Activated CD4-positive, alpha-beta T cell treated with anti-CD3 and anti-CD28 coated beads, Interleukin-2, amount 50 U/mL, for 24 hours (primary cell): ENCODE measurements at places on chromosomes 13 and 19.

DNA sequence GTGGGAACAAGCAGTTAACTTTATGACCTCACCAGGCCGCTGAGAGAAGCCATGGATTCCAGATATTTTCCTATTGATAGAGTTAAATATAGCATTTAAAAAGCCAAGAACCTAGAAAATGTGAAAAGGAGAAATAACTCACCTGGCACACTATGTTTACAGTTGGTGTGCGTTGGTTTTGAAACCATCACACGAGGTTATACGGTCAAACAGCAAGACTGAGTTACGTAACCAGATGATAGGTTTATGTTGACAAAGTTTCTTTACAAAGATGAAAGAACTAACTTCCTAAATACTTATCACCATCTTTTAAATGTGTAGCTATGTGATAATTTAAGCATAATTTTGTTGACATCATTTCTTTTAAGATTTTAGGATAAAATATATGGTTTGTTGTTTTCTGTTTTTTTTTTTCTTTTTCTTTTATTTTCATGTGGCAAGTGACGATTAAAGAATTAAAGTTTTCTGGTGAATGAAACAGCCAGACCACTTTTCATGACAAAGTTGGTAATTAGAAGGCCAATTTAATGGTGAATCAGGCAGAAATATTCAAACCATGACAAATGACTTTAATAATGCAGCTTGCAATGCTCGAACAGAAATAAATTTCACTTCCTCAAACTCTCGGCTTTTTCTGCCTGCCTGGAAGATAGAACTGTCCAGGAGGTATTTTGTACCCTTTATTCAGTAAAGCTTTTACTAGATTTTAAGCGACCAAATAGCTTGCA is 339.1 kb upstream of the OBI1 start:
- no peak for DNase-seq

GRCh38 chr13:33125821-33126570 is 109.8 kb downstream of the KL start:
- DNase-seq = no peak

- DNase-seq = no peak
Observed at GRCh38 chr19:16088351-16089009, 12.2 kb downstream of the TPM4 start.

GRCh38 chr13:30806784-30807183 is 71.4 kb downstream of the ALOX5AP start:
- no peak for DNase-seq

GRCh38 chr19:53192771-53193534 is at the start of gene ZNF665:
Gene ZNF665 (minus strand): TSS chr19:53193358. CDS start chr19:53182898, 10,460 bp downstream.
- DNase-seq = peak; percentile 33

DNA sequence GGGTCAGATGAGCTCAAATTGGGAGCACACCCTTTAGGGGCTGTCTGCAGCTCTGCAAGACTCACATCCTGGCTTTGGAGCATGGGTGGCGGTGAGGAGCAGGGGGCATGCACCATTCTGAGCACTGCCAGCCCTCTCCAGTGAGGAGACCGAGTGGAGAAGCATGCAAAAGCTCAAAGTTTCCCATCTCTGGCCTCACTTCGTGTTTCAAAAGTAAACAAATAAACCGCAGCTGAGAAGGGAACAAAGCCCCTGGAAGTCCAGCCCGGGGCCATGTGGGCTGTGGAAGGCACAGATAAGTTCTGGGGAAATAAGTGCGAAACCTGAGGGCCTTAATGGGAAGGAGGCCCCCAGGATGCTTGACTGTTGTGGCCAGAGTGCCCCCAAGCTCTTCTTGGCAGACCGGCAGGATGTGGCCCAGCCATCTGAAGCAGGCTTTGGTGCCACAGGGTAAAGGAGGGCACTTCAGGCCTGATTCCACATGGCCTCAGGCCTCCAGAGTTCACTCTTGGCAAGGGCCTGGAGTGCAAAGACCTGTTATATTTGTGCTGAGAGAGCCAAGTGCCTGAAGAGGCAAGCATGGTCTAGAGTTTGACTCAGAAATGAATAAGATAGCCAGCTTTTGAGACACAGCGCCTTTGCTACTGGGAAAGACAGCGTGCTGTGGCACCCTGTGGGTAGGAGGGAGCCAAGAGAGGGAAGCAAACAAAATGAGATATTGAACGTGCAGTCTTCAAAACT is 1.2 kb downstream of the MEDAG start:
- DNase-seq = no peak

DNA sequence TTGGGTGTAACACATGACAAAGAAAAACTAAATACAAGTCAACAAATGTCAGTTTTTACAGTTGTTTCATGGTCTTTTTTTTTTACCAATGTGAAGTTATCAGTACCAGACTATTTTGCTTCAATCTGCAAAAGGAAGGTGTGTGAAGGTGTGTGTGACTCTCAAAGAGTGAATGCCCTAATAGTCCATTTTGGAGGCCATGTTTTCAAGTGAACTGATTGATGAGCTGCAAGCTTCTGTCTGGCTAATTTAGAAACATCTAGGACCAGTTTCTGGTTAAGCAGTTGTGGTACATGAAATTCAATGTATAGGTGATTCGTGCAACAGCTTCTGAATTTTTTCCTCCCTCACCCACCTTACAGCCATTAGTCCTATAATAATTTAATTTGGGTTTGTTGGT is 16.1 kb downstream of the KLF5 start:
- DNase-seq = no peak

GRCh38 chr13:110676595-110677587 is 29.0 kb downstream of the CARS2 start:
- no peak for DNase-seq

GRCh38 chr13:47289567-47289966 is 392.7 kb upstream of the HTR2A start:
- DNase-seq = no peak

- no peak for DNase-seq
Observed at GRCh38 chr19:39017026-39017425, 15.3 kb downstream of the FBXO27 start.

DNA sequence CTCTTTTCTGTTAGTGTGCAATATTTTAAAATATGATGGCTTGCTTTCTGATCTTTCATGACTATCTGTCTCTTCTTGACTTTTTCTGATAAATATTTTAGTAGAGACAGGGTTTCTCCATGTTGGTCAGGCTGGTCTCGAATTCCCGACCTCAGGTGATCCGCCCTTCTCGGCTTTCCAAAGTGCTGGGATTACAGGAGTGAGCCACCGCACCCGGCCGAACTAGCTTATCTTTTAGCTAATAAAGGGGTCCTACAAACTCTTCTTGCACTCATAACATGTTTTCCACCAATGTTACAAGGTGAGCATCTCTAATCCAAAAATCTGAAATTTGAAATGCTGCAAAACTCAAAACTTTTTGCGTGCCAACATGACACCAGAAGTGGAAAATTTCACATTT is 535.2 kb upstream of the PCDH20 start:
- DNase-seq = no peak

DNA sequence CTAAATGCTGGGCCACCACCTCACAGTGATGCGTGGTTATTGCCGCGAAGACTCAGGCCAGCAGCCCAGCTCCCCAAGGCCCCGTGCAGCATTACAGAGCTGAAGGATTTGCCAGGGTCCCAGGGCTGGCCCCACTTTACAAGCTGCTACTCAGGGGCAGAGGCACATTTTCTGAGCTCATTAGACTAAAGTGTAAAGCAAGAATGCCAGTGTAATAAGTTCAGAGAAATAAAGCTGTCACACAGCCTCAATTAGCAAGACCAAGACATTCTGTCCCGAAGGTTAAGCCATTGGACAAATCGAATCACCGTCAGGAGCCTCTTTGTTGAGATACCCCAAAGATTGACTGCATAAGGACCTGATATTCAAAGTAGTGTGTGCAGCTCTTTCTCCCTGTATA is 428.4 kb downstream of the EFNB2 start:
- no peak for DNase-seq

DNA sequence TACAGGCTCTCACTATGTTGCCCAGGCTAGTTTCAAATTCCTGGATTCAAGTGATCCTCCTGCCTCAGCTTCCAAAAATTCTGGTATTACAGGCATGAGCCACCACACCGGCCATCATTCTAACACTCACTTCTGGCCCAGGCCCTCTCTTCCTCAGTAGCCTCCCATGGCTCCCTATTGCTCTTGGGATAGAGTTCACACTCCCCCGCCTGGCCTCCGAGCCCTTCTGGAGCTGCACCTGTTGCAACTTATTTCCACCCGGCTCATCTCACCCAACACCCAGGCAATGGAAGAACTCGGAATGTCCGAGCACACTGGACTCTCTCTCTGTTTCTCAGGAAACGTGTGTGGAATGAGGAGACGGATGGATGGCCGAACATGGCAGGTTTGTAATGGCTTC is 9.0 kb upstream of the SBK3 start:
- DNase-seq = no peak

DNA sequence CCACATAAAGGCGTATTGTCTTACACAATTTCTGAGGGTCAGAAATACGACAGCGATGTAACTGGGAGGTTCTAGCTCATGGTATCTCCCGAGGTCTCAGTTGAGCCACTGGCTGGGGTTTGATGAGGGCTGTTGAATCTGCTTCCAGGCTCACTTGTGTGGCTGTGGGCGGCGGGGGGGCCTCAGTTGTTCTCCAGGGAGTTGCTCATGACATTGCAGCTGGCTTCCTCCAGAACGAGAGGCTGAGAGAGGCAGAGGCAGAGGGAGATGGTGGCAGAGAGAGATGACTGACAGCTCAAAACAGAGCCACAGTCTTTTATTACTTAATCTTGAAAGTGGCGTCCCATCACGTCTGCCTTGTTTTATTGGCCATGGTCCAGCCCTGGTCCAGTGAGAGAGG is 6.2 kb upstream of the NLRP5 start:
- DNase-seq = no peak

DNA sequence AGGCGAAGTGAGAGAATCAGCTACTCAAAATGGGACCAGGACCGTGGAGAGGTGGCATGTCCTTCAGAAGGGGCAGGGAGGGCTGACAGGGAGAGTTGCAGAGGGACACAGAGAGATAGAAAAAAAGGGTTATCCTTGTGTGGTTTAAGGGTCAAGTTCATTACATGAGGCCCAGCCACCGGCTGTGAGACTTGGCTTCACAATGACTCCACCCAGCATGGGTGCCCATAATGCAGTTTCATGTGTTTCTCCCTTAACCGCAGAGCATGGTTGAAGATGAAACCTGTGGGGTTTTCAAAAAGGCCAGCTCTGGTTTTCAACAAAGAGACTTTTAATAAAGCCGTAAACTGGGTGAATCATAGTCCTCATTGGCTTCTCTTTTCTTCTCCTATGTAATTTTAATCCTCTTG is 164.6 kb downstream of the KLF5 start:
- DNase-seq = no peak

DNA sequence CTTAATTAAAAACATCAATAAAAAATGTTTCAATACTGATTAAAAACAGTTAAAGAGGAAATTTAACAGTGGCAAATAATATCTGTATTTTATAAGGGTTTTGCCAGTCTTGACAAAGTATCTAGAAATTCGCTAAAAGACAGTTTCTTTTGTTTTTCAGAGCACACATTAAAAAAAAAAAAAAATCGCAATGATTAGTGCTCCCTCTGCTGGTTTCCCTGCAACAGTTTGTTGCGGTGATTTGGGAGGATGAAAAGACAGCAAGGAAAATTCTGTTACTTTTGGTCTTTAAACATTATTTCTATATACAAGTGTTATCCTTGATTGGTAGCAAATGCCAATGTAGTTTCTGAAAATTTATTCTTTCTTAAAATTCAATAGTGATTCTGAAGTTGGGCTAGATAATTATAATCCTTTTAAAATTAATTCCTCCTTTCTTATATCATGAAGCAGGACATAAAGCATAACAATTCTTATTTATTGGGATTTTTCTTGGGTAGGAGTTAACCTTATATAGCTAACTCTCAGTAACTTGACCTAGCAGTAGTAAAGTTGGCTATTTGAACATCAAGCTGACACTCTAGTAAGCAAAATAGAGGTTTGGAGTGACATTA is 23.1 kb upstream of the SPRY2 start:
- no peak for DNase-seq

GRCh38 chr13:97460853-97461252 is 26.9 kb downstream of the RAP2A start:
- no peak for DNase-seq

- DNase-seq = no peak
Observed at GRCh38 chr13:47893527-47893926, 107.5 kb downstream of the SUCLA2 start.

DNA sequence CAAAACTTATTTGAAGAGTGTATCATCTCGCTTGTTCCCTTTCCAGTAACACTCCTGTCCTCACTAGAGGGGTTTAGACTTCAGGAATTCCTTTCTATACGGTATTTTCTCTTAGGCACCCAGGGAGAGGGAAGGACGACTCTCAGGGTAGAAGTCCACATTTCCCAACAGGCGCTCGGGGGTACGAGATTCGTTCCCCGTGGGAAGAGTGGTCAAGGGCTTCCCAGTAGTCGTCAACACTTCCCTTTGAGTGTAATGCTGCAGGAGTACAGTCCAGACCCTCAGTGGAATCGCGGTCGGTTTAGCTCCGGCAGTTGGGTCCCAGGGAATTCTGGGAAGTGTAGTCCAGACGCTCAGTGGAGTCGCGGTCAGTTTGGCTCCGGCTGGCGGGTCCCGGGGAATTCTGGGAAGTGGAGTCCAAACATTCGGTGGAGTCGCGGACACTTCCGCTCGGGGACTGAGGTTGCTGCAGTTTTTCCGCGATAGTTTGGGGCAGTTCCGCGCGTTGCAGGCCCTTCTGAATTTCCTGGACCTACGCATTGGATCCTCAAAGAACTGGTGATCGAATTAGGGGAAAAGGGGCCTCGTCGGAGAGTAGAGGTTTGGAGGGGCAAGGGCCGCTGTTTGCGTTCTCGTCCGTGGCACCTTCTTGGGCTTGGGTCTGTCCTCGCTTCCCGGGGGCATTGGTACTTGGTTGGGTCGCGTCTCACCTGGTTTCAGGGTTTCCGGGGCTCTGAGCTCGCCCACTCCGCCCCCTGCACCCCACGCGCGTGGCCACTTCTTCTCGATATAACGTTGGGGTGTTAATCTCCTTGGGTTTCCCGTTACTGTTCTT is at the start of gene ZNF224:
ZNF224 (plus strand) TSS at position 431 of the 835 bp plus-strand sequence. CDS start 3,513 bp downstream, outside the sequence.
- peak; percentile 50 for DNase-seq

DNA sequence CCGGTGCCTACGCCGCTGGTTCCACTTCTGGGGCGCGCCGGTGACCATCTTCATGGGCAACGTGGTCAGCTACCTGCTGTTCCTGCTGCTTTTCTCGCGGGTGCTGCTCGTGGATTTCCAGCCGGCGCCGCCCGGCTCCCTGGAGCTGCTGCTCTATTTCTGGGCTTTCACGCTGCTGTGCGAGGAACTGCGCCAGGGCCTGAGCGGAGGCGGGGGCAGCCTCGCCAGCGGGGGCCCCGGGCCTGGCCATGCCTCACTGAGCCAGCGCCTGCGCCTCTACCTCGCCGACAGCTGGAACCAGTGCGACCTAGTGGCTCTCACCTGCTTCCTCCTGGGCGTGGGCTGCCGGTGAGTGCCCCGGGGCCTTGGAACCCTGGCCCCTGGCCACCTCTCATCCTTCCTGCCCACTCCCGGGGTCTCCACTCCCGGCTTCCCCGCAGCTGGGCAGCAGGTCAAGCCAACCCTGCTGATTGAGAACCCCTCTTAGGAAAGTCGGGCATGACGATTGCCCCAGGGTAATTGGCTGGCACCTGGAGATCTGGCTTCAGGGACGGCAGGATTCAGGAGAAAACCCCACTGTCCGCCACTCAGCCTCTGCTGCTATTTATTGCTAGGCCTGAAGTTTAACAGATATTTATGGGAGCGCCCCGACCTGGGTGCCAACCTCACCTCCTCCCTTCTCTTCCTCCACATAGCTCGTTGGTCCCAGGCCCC is 39.1 kb downstream of the TRPM4 start:
- no peak for DNase-seq
